ENCODE measurements at places on chromosomes 2 and 18. TPM values are rescaled to one million over a fixed set of nuclear protein-coding genes. Genes with fewer than 3 reads are reported as not detected.

DNA sequence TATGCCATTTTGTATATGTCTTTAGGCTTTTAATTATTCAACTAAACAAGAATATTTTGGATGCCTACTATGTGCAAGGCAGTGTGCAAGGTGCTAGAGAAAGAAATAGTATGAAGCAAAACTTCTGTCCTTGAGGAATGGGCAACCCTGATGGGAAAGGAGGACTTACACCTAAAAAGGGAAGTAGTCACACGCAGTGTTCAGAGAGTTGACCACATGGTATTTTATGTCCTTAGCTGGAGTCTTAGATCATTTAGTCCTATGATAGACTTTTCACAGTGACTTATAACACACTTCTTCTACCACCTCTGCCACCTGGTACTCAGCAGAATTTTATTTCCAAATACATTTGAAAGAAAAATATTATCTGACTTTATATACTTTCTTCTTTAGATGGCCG is 291.6 kb downstream of the PLCL1 start:
- DNase-seq: no peak

DNA sequence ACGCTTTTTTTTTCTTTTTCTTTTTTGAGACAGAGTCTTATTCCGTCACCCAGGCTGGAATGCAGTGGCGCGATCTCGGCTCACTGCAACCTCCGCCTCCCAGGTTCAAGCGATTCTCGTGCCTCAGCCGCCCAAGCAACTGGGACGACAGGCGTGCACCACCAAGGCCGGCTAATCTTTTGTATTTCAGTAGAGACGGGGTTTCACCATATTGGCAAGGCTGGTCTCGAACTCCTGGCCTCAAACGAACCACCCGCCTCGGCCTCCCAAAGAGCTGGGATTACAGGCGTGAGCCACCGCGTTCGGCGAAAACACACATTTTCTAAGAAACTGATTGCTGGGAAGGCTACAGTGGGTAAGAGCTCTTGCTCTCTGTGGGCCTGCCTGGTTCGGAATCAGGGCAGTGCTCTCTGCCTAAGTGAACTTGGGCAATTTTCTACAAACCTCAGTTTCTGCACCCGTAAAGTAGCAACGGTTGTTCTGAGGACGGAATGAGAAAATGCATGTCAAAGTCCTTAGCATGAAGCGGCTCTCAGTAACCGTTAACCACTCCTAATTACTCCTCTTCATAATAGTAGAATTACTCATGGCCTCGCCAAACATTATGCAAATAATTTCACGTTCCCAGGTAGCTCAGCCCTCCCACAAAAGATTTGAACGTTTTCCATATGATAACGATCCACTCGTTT is 1.0 kb upstream of the PMAIP1 start:
- DNase-seq: no peak

- peak; percentile 27 for DNase-seq
Observed at GRCh38 chr2:241268716-241269445, 46.6 kb downstream of the HDLBP start.

DNA sequence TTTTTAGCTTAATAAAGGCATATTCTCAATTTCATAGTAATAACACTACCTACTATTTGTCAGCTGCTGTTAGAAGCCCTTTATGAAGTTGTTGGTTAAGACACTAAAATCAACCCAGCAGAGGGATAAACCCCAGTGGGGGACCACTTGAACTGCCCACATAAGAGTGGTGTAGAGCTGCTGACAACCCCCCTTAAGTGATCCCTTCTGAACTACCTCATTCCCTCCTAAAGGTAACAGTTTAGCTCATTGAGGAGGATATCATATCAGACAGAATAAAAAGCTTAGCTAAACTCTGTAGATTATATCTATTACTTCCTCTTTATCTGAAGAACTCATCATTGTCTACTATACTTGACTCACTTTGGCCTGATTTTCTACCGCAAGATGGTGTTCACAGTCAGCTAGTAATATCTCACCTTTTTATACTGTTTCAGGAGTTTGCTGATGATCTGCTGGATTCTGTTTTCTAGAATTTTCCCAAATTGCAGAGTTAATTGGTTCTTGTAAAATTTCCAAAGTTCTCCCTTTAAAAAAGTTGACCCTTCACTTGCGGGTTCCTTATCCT is 16.2 kb downstream of the GALM start:
- DNase-seq: no peak

GRCh38 chr18:23088310-23088709 is 47.0 kb upstream of the CABLES1 start:
- DNase-seq: no peak

GRCh38 chr18:44680273-44681075 is at the start of gene SETBP1:
SETBP1 (plus strand) TSS chr18:44680888; CDS start chr18:44701347, 20,459 bp downstream.
- DNase-seq: peak; percentile 64

- no peak for DNase-seq
Observed at GRCh38 chr2:43323857-43324256, 97.5 kb upstream of the ZFP36L2 start.

- DNase-seq: no peak
Observed at GRCh38 chr2:153990771-153991170, 119.0 kb downstream of the GALNT13 start.

GRCh38 chr2:117856415-117857210 is 42.1 kb downstream of the DDX18 start:
- peak; percentile 95 for DNase-seq

DNA sequence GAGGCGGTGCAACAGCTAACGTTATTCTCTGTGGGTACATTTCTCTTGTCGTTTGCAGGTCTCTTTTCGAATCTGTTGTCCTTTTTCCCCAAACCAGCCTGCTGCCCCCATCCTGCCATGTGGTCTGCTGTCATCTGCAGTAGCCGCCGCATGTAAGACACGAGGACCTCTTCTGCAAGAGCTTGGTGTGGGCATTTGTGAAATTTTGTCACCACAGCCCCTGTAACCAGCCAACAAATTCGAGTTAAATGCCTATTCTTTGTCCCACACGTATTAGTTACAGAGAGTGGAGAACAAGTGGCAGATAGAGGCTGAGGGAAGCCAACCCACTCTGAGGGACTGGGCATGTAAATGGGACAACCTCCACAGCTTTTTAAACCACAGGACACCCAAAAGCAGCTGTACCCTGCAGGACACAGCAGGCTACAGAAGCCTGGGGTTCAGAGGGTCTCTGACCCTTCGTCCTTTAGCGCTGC is 35.0 kb downstream of the ITGA6 start:
- no peak for DNase-seq

DNA sequence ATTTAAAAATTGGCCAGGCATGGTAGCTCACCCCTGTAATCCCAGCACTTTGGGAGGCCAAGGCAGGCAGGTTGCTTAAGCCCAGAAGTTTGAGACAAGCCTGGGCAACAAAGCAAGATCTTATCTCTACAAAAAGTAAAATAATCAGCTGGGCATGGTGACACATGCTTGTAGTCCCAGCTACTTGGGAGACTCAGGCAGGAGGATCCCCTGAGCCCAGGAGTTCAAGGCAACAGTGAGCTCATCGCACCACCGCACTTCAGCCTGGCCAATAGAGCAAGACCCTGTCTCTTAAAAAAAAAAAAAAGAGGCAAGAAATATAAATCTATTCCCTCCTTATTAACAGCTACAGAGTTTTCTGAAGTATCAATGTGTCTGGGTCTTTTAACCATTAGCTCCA is 51.9 kb downstream of the ESCO1 start:
- DNase-seq: no peak

- DNase-seq: no peak
Observed at GRCh38 chr2:8710951-8711350, 29.1 kb downstream of the ID2 start.

GRCh38 chr2:145935016-145935415 is 1415.1 kb upstream of the ZEB2 start:
- DNase-seq: no peak

DNA sequence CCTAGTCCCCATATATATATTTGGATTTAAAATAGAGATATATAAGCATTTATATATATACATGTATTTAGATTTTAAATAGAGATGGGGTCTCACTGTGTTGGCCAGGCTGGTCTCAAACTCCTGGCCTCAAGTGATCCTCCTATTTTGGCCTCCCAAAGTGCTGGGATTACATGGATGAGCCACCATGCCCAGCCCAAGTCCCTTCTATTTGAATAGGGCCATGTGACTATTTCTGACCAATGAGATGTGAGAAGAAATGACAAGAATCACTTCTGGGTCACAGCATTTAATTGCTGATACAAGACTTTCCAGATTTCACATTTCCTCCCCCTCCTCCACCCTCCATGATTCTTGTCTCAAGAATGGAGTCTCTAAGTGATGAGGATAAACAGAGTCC is 6.4 kb upstream of the RBM43 start:
- no peak for DNase-seq

DNA sequence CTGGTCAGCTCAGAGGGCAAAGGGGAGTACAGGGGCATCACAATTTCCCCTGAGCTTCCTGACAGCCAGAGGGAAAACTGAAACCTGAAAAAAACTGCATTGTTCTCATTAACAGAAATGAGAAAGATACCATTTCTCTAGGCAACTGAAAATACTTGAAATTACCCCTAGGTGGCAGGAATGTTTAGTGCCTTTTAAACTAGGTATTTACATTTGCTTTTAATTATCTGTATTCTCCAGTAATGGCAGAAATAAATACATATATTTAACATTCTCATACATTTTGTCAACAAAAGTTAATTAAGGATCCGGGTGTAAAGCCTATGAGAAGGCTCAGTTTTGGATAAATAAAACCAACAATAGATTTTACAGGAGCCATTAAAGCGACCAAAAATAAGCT is 34.5 kb downstream of the RPL31 start:
- DNase-seq: peak; percentile 20

DNA sequence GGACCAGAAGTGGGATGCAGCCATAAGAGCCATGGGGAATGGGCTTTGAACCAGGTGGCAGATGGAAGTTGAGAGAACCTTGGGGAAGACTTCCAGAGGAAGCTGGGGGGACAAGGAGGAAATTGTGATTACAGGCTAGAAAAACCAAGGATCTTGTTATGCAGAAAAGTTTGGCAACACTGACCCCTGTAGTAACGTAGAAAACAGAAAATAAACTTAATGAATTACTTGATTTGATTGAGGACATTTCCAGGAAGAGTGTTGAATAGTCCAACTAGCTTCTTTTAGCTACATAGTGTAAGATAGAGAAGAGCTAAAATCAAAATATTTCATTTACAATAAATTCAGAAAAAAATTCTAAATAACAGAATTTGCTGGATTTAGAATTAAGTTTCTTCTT is 91.9 kb upstream of the GPC1 start:
- no peak for DNase-seq

DNA sequence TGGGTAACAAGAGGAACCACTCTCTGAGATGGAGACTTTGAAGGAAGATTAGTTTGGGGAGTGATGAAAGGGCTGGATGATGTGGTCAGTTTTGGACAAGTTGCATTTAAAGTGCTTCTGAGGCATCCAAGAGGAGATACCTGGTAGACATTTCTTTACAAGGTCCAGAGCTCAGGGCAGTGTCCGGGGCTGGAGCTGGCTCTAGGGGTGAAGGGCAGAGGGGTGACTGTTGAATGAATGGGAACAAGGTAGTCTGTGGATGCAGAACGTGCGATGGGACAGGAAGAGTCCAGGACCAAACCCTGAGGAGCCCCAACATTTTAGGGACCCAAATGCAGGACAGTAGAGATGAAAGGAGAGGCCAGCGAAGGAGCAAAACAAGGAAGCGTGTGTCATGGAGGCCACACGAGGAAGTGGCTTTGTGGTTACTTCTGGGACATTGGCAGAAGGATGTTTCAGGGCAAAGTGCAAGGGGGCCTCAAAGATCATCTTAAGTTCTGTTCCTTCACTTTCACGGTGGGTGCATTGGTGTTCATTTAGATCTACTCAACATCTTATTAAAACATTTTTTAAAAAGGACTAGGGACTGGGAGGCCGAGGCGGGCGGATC is 13.6 kb upstream of the GPR35 start:
- DNase-seq: no peak

GRCh38 chr18:37317486-37317885 is 248.1 kb downstream of the CELF4 start:
- no peak for DNase-seq

DNA sequence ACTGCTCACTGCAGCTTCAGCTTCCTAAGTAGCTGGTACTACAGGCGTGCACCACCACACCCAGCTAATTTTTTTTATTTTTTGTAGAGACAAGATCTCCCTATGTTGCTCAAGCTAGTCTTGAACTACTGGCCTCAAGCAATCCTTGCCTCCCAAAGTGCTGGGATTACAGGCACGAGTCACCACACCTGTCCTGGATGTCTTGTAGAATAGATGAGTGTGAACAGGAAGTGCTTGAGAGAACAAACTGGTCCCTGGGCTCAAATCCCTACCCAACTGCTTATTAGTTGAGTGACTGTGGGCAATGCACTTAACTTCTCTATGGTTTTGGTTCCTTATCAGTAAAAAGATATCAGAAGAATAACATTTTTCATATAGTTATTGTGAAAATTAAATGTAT is 34.2 kb downstream of the PKDCC start:
- DNase-seq: no peak

DNA sequence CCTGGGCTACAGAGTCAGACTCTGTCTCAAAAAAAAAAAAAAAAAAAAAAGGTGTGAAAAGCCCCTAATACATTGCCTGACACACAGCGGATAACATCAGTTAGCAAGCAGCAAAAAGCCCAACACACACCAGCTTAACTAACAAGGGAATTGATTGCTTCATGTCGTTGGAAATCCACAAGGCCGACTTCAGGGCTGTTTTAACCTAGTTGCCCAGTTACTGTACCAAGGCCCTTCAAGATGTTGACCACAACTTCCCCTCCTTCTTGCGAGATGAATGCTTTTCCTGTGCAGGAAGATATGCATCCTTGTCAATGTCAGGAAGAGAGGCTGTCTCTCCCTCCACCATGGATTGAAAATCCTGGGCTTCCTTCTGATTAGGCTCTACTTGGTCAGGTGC is 202.9 kb downstream of the MIB1 start:
- peak; percentile 7 for DNase-seq

DNA sequence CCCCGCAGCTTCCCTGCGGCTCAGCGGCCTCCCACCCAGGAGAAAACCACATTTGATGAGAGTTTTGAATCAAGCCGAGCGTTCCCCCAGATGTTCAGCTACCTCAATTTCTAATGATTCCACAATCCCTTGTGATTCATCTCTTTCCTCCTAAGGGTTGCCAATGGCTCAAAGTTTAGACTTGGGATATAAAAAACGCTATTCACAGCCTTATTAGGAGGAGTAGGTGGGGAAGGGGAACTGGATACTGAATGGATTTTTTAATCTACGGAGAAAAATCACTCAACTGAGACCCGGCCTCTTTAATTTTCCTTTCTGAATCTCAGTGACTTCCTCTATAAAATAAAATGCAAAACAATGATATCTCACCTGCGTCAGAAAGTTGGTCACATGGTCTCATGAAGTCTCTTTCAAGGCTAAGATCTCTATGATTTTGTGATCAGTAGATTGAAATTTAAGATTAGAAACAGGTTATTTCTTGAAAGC is 192.6 kb upstream of the TCF4 start:
- DNase-seq: no peak

STARD6 gene
- total RNA-seq: not detected

EVA1A gene
- total RNA-seq: 152 TPM

ATP6V1B1 gene
- total RNA-seq: not detected

AKAIN1 gene
- not detected for total RNA-seq

PKDCC gene
- total RNA-seq: 60.1 TPM

MFF gene
- 112 TPM for total RNA-seq

KIAA2012 gene
- 0.03 TPM for total RNA-seq

HOXD3 gene
- 0.66 TPM for total RNA-seq

All from SJSA1 (cell line).